Inflammatory macrophage treated with lipopolysaccharide for 4 hours (primary cell): ENCODE measurements at places on chromosomes 6 and 20.

DNA sequence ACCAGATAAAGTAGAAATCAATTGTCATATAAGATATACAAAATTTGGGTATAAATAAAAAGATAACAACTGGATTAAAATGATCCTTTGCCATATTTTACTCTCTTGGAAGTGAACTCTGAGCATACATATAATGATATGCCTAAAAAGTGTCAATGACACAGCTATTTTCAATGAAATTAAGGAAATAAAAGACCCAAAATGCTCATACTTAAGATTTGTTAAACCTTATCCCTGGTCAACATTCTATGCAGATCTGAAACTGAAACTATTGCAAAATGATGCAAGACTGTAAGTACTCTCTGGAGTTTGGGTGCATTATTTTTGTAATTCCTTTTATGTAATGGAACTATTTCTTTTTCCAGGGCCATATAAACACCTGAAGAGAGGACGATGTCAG, 119.0 kb upstream of the SGK1 start:
- peak; percentile 93 for DNase-seq

DNA sequence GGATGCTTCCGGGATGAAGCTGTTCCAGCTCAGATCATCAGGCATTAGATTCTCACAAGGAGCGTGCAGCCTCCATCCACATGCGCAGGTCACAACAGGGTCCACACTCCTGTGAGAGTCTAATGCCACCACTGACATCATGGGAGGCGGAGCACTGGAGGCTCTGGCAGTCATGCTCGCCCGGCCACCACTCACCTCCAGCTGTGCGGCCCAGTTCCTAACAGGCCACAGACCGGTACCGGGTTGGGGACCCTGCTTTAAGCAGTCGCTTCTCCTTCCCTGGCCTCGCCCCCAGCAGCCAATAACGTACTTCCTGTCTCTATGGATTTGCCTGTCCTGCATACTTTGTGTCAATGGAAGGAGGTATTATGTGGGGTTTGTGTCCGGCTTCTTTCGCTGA, 236.8 kb downstream of the TAF4 start:
- DNase-seq, result no peak

DNA sequence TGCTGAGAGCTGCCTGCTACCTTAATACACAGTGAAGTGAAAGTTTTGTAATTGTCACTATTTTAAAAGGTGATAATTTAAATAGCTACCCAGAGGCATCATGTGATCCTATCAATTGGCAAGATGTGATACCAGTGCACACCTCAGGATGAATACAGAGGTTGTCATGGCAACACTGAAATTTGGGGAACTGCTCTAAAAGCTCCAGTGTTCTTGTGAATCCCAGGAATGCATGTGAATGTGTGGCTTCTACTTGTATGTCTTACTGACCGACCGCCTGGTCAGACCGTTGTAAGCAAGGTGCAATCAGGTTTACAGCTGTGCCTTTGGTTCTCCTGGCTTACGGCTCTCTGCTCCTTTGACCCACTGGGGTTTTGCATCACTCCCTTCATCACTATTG, 146.3 kb upstream of the GJE1 start:
- no peak for DNase-seq

- DNase-seq, result no peak
Observed at GRCh38 chr6:21908161-21908848, 314.8 kb downstream of the SOX4 start.

DNA sequence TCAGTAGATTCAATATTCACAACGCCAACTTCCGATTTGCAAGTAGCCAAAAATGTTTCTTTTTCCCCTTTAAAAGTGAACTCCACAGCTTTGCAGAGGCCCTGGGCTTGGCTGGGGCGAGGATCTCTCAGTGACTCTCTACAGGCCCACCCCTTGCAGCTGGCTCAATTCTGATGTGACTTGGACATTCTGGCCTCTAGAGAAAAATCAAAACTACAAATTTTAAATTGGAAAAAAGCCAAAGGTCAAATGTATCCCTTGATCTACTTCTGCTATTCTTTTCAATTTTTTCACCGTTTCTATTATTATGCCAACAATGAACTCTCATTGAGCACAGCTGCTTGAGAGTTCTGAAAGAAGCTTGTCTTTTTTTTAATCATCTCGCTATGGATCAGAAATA, 245.9 kb upstream of the HS3ST5 start:
- DNase-seq, result no peak

- DNase-seq, result peak; percentile 66
Observed at GRCh38 chr20:5127204-5127858, 523 bp downstream of the CDS2 start.

- peak; percentile 26 for DNase-seq
Observed at GRCh38 chr6:143059663-143060353, 881 bp upstream of the AIG1 start.

GRCh38 chr20:37366743-37367142, 20.8 kb downstream of the SRC start:
- peak; percentile 31 for DNase-seq

DNA sequence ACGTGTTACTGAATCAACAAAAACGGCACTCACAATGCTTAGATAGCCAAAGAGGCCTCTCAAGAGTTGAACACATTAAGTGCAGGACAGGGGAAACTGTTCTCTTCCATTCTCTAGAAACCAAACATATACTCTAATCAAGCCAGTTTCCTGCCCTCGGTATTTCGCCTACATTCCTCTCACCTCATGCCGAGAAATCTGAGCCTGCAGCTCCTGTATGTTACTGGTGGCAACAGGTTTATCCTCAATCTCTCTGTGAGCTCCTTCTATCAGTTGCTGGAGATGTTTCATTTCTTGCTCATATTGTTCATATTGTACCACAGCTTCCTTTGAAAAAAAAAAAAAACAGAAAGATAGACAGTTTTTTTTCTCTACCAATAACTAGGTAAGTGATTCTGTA, 328.9 kb downstream of the SYNE1 start:
- no peak for DNase-seq

DNA sequence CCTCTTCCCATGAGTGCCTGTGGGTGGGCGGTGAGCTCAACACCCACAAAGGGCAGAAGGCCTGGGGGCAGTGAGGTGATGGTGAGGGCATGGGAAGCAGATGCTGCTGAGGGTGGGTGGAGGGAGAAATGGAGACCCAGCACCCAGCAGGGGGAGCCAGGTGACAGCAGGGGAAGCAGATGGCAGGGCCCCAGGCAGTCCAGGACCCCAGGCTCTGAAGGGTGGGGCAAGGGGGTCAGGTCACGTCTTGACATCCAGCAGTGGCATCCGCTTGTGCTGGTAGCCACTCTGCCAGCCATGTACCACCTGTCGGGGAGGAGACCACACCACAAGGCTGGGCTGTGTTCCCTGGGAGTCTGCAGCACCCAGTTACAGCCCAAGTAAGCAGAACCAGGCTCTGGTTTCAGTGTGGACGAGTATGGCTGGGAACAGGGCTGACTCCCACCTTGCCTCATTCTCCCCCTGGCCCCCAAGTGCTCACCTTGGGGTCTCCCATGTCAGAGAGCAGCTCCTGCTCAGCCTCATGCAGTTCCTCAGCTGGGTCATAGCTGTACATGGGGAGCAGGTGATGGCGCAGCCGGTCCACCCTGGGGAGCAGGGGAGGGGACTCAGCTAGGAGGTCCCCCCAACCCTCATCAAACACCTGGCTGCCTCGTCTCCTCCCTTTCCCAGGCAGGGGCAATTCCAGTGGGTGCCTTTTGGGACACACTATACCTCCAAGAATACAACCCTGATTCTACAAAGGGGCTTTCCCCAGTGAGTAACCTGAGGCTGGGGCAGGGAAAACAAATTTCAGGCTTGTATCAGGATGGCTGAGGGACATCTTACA, 2.0 kb downstream of the SMIM29 start:
- no peak for DNase-seq

- no peak for DNase-seq
Observed at GRCh38 chr20:40588891-40589290, 100.1 kb downstream of the MAFB start.

- peak; percentile 81 for DNase-seq
Observed at GRCh38 chr6:121297694-121298093, 36.6 kb downstream of the TBC1D32 start.

- DNase-seq, result no peak
Observed at GRCh38 chr6:134830194-134830593, 119.7 kb downstream of the ALDH8A1 start.

DNA sequence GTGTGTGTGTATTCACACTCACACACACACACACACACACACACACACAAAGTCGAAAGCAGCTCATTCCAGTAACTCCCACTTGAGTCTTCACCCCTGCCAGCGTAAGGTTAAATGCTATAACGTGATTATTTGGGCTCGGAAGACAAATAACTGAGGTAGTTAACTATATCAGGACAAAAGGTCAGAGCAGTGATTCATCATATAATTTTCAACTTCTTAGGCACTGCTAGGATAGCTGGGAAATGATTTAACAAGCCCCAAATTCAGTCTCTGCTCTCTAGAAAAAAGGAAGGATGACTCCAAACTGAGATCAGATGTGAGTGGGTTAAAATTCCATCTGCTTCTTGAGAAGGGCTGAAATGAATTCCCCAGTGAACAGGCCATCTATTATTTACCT, 30.7 kb downstream of the HDGFL1 start:
- no peak for DNase-seq

GRCh38 chr6:221531-222349, 70.5 kb upstream of the DUSP22 start:
- no peak for DNase-seq

DNA sequence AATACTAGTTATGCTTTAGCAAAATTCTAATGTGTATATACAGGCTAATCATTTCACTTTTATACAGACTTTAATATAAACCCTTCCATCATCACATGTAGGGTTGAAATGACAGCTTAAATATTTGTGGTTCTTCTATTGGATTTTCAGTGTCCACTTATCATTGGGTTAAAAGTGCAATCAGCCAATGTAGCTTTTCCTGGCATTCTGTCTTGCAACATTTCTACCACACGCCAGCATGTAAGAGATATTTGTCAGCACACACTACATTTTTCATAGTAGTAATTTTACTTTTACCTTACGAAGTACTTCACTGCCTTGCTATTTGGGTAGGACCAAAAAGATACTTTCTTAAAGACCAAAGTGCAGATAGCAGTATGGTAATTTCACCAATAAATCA, 252.0 kb downstream of the TBX18 start:
- DNase-seq, result no peak

DNA sequence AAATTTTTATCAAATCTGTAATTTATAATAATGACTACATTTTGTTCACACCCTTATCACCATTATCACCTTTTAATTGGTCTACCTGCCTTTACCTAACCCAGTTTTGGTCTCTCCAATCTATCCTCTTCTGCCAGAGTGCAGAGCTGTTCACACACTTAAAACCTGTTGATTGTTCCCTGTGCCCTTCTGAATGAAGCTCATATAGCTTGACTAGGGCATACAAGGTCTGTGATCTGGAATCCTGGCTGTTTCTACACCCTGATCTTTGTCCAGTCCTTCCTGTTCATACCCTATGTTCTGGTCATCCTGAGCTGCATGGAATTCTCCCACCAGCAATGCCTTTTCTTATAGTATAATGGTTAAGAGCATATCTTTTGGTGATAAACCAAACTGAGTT, 28.9 kb upstream of the SUMO4 start:
- DNase-seq, result no peak

- DNase-seq, result no peak
Observed at GRCh38 chr6:786946-787763, 94.2 kb upstream of the EXOC2 start.

DNA sequence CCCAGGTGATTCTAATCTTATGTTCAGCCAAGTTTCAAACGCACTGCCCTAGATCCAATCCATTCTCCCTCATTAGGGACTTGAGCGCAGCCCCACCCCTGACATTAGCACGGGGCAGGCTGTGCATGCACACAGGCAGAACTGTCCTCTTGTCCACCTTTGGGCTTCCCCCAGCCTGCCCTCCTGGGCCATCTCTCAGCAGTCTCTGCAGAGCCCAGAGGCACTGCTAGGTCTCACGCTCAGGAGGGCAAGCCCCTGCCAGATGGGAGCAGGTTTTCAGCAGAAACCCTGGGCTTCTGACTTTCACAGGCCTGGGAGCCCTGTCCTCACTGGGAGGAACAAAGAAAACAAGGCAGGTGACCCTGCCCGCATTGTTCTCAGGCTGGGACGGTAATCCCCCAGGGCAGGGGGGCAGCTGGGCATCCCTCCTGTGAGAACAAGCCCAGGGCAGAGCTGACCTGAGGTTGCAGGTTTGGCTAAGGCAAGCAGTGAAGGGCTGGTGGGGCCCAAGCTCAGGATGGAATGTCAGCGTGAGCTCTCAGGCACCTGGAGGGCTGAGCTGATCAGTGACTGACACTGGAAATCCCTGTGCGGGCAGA, 24.5 kb downstream of the KCNK5 start:
- no peak for DNase-seq

DNA sequence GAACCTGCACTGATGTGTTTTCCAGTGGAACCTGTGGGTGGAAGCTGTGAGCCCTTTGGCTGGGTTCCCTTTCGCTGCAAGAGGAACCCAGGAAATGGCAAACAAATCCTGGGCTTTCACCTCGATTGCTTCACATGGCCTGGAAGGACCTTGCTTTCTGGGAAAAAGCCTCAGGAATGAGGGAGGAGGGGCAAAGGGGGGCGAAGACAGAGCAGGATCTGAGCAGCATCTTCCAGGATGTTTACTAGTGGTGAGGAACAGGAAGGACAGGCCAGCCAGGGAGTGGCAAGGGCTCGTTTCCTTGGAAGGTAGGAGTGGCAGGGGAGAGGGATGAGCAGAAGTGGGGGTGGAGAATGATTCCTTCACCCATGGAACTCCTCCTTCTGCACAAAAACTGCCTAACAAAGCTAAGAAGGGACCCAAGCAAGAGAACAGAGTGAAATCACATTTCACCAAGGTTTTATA, 5.9 kb downstream of the SLC2A10 start:
- DNase-seq, result no peak

GRCh38 chr20:61973515-61974356, 91.9 kb downstream of the TAF4 start:
- DNase-seq, result no peak

- no peak for DNase-seq
Observed at GRCh38 chr6:14807971-14808370, 437.9 kb upstream of the JARID2 start.

GRCh38 chr6:159919011-159919511, 28.3 kb downstream of the MAS1 start:
- DNase-seq, result no peak

- no peak for DNase-seq
Observed at GRCh38 chr20:57946559-57947315, 236.9 kb upstream of the PMEPA1 start.

DNA sequence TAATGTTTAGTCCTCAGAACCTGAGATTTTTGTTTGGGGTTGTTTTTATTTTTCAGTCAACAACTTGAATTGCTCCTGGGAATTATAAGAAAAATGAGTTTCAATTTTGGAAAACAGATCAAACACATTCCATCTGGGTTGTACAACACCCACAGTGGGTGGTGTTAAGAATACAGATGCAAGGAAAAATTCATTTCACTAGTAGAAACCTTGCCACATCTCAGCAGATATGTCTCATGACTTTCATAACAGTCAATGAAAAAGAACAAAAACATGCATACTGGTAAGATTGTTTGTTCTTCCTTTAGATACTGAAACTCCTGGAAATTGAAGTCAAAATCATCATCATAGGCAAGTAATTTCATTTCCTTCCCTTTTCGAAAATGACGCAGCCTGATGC, 78.9 kb downstream of the MOXD1 start:
- DNase-seq, result no peak
